Caco-2 (cell line): ENCODE measurements at places on chromosomes 11 and 22. TPM values are rescaled to one million over a fixed set of nuclear protein-coding genes. Genes with fewer than 3 reads are reported as not detected.

Gene ZDHHC5
- 66.0 and 72.2 TPM in 2 replicates for total RNA-seq

Gene MMP1
- total RNA-seq: 15.7 and 37.6 TPM in 2 replicates

Gene CRYBB3
- 0.65 TPM in 1 of 2 replicates, not detected in the other for total RNA-seq

GRCh38 chr22:32590556-32590955, 115.9 kb downstream of the FBXO7 start:
- no peak overlapping the region for H3K27ac ChIP-seq
- H3K36me3 ChIP-seq: no peaks in the 10 kb centered on the region
- no peak overlapping the region for H3K4me3 ChIP-seq
- H3K27me3 ChIP-seq: no peaks in the 10 kb centered on the region

GRCh38 chr22:24175160-24175808, 6.0 kb upstream of the SUSD2 start:
- no peak overlapping the region for H3K27ac ChIP-seq
- H3K27me3 ChIP-seq: no peaks in the 10 kb centered on the region
- DNase-seq: peak; percentile 78
- no peak overlapping the region for H3K4me3 ChIP-seq
- no peaks in the 10 kb centered on the region; the same call in none of the 2 replicates for H3K36me3 ChIP-seq
